ENCODE measurements at places on chromosomes 3 and 15. TPM values are rescaled to one million over a fixed set of nuclear protein-coding genes. Genes with fewer than 3 reads are reported as not detected.
A peak's percentile ranks its signal among the peaks of the same experiment; 100 is the strongest.

GRCh38 chr3:160112481-160112880 lies 112.7 kb upstream of the C3orf80 start:
- peaks cover 4% of the 10 kb centered on the region for H3K27me3 ChIP-seq
- no peak overlapping the region for H3K4me3 ChIP-seq
- no peaks in the 10 kb centered on the region for H3K4me1 ChIP-seq
- no peak for DNase-seq
- H3K27ac ChIP-seq: no peak overlapping the region
- H3K36me3 ChIP-seq: no peaks in the 10 kb centered on the region

The HIGD2B gene
- total RNA-seq: 0.26 TPM

The PRSS50 gene
- total RNA-seq: not detected

DNA sequence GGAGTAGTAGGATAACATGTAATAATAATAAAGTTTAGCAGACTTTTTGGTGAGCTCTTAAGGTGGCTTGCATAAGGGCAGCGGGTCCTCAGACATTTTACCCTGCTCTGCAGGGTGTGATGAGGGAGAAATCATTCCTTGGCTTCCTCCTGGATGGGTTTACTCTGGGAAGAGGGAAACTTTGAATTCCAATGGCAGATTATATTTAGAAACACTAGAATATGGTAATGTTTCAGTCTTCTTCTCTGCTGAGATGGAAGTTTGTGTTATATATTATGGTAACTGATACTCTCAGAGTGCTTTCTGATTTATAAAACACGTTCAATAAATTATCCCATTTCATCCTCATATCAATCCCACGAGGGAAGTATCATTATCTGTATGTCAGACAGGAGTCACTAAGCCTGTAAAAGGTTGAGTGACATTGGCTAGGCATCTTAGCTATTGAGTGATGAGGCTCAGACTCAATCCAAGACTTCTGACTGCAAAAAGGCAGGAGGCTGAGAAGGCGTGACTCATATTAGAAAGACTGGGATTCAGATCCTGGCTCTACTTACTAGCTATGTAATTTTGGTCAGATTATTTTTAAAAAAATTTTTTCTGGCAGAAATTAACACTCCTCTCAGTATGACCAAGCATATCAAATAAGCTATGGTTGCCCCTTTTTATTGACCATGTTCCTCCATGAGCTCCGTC lies 19.3 kb downstream of the PDIA5 start:
- H3K27ac ChIP-seq: no peak overlapping the region

GRCh38 chr3:27789420-27789819 lies 67.3 kb upstream of the EOMES start:
- peaks cover 6% of the 10 kb centered on the region for H3K4me1 ChIP-seq
- peaks cover 16% of the 10 kb centered on the region for H3K27me3 ChIP-seq
- H3K27ac ChIP-seq: no peak overlapping the region
- no peak for DNase-seq

GRCh38 chr15:92142242-92143232 lies 251.1 kb upstream of the ST8SIA2 start:
- no peaks in the 10 kb centered on the region for H3K36me3 ChIP-seq
- H3K4me3 ChIP-seq: no peak overlapping the region
- no peaks in the 10 kb centered on the region for H3K27me3 ChIP-seq
- H3K4me1 ChIP-seq: no peaks in the 10 kb centered on the region
- H3K27ac ChIP-seq: no peak overlapping the region

GRCh38 chr3:148625991-148626390 lies 71.7 kb upstream of the AGTR1 start:
- no peak for DNase-seq
- no peaks in the 10 kb centered on the region for H3K27me3 ChIP-seq
- no peak overlapping the region for H3K4me3 ChIP-seq
- H3K27ac ChIP-seq: no peak overlapping the region
- H3K4me1 ChIP-seq: no peaks in the 10 kb centered on the region
- H3K36me3 ChIP-seq: no peaks in the 10 kb centered on the region

DNA sequence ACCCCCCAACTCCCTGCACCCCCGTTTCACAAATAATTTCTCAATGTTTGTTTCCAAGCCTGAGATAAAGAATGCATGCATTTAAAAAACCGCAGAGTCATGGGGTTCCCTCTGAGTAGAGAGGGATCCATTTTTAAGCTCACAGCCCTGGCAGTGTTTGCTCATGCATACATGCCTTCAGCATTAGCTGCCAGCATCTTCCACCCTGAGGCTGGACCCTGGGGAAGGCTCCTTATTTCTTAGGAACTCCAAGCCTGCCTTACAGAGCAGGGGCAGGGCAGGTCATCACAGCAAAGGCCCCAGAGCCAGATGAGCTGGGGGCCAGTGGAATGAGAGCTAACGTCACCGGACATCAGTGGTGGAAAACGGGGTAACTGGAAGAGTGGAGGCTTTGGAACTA lies 31.3 kb downstream of the TLE3 start:
- H3K27ac ChIP-seq: no peak overlapping the region
- no peak overlapping the region for H3K4me3 ChIP-seq
- peaks cover 18% of the 10 kb centered on the region for H3K36me3 ChIP-seq

- H3K4me3 ChIP-seq: peak within 1 kb of the TSS; percentile 76
- DNase-seq: peak; percentile 69
- H3K27ac ChIP-seq: no peak within 1 kb of the TSS
- H3K36me3 ChIP-seq: no peaks in the 10 kb centered on the region
- H3K27me3 ChIP-seq: peaks cover 48% of the 10 kb centered on the region
- peaks cover 8% of the 10 kb centered on the region for H3K4me1 ChIP-seq
Measured at GRCh38 chr3:134794950-134795745, at the start of gene EPHB1. Gene EPHB1, plus strand, starts transcription at chr3:134795260.

DNA sequence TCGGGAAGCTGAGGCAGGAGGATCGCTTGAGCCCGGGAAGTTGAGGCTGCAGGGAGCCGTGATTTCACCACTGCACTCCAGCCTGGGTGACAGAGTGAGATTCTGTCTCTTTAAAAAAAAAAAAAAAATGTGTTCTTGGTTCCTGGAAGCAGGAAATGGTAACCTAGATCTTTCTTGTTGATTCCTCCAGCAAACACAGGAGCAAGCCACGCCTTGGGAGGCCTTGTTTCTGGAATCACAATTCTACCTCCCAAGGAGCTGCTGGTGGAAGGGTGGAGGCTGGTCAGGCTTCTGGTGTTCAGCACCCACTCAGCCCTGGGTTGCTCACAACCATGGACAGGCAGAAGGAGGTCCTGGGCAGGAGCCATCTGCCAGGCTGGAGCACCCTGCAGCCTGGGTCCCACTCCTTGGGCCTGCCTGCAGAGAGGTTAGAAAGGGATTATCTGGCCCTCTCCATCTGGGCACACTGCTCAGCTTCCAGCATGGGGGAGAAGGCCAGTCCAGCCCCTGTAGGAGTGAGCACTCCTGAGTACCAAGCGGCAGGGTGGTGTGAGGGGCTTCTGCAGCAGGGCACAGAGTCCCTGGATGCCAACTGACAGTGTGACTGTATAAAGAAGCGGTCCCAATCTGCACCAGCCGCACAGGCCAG lies 65.6 kb downstream of the ABTB1 start:
- DNase-seq: no peak
- H3K36me3 ChIP-seq: no peaks in the 10 kb centered on the region
- no peak overlapping the region for H3K27ac ChIP-seq
- H3K27me3 ChIP-seq: peaks cover 4% of the 10 kb centered on the region

The FETUB gene
- not detected for total RNA-seq

- H3K4me1 ChIP-seq: peaks cover 6% of the 10 kb centered on the region
- peaks cover 37% of the 10 kb centered on the region for H3K27me3 ChIP-seq
- peak overlapping the region; percentile 60 for H3K4me3 ChIP-seq
- DNase-seq: no peak
- peaks cover 21% of the 10 kb centered on the region for H3K36me3 ChIP-seq
Measured at GRCh38 chr3:42905740-42906069, 237 bp upstream of the ZNF662 start.

- H3K4me1 ChIP-seq: peaks cover 9% of the 10 kb centered on the region
- DNase-seq: no peak
- peak overlapping the region; percentile 20 for H3K4me3 ChIP-seq
- no peak overlapping the region for H3K27ac ChIP-seq
- H3K36me3 ChIP-seq: no peaks in the 10 kb centered on the region
Measured at GRCh38 chr3:141331377-141332318, 36.7 kb upstream of the ZBTB38 start.

DNA sequence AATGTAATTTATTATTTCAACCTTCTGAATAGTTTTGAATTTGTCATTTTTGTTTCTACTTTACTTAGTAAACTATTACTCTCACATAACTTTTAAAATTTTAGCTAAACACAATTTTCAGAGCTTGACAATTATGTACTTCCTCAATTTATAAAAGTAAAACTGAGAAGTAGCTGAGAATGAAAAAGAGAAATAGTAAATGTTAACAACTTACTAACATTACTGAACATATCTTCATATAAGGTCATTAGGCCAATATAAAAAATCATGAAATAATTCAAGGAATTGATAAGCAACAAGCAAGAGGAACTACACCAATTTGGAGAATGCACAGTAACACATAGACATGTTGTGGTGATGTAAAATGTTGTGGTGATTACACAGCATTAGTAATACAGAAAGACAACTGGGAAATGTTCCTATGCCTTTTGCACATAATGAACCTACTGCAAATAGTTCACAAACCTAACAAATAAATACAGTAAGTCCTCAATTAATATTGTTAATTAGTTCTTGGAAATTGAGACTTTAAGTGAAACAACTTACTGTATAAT lies 137.9 kb downstream of the CBLB start:
- peak overlapping the region; percentile 19 for H3K27ac ChIP-seq
- H3K4me1 ChIP-seq: peaks cover 19% of the 10 kb centered on the region
- DNase-seq: no peak
- H3K4me3 ChIP-seq: no peak overlapping the region
- no peaks in the 10 kb centered on the region for H3K27me3 ChIP-seq

- no peak overlapping the region for H3K27ac ChIP-seq
- no peaks in the 10 kb centered on the region for H3K36me3 ChIP-seq
- no peak for DNase-seq
- peaks cover 10% of the 10 kb centered on the region for H3K27me3 ChIP-seq
- H3K4me1 ChIP-seq: peaks cover 22% of the 10 kb centered on the region
Measured at GRCh38 chr15:74821091-74821789, 5.2 kb upstream of the CPLX3 start.

DNA sequence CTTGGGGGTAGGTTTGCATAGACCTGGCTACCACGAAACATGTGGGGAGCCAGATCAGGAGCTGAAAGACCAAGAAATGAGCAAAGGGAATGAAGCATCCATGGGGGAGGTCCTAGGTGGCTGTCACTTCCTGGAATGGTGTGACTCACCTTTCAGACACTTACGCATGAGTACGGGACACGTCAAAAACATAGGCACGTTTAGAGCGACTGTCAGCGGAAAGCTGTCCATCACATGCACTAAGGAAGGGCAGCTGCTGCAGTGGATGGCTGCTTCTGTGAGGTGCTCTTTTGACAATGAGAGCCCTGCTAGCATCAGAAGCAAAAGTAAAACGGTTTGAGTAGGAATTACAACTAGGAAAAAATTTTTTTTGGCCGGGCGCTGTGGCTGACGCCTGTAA lies 244.6 kb upstream of the CCDC54 start:
- no peaks in the 10 kb centered on the region for H3K4me1 ChIP-seq
- H3K4me3 ChIP-seq: no peak overlapping the region
- no peaks in the 10 kb centered on the region for H3K36me3 ChIP-seq
- H3K27ac ChIP-seq: no peak overlapping the region

GRCh38 chr3:171849617-171850319 lies 6.6 kb downstream of the TMEM212 start:
- H3K27ac ChIP-seq: no peak overlapping the region
- no peaks in the 10 kb centered on the region for H3K4me1 ChIP-seq
- H3K27me3 ChIP-seq: peaks cover 17% of the 10 kb centered on the region
- H3K4me3 ChIP-seq: no peak overlapping the region

DNA sequence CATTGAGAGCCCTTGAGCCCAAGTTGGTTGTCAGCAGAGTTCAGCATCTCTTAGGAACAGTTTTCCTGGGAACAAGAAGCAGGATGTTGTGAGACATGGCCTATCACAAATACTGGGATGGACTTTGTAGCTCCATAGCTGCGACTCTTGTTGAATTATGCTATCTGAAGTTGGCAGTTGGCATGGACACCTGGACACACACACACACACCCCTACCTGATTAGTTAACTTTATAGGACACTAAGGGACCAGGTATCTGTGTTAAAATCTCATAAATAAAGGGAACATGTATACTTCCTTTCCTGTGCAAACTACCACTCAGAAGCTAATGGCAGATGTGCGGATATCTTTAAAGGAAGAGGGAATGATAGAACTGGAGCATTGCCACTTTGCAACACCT lies 10.2 kb upstream of the CHRNA7 start:
- H3K4me1 ChIP-seq: no peaks in the 10 kb centered on the region
- H3K4me3 ChIP-seq: no peak overlapping the region
- DNase-seq: no peak
- peaks cover 48% of the 10 kb centered on the region for H3K27me3 ChIP-seq
- no peaks in the 10 kb centered on the region for H3K36me3 ChIP-seq
- H3K27ac ChIP-seq: no peak overlapping the region

- H3K4me1 ChIP-seq: no peaks in the 10 kb centered on the region
- H3K4me3 ChIP-seq: no peak overlapping the region
- no peak for DNase-seq
Measured at GRCh38 chr3:196525141-196525540, 10.0 kb upstream of the SMCO1 start.

DNA sequence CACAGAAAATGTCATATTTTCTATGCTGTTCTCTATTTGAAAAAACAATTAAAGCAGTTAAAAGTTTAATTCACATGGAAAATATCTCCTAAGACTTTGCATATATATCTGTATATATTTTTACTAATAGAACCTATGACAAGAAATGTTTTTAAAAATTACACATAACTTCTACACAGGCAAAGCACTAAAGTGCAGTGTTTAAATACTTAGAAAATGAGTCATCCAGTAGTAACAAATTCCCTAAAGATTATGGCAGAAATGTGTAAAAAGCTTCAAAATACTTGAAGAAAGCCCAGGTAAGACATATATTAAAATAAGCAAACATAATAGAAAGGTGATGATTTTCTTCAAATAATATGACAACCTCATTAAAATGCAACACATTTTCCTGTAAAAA lies 236.6 kb downstream of the TBC1D5 start:
- H3K27ac ChIP-seq: no peak overlapping the region
- no peaks in the 10 kb centered on the region for H3K36me3 ChIP-seq
- no peaks in the 10 kb centered on the region for H3K4me1 ChIP-seq
- no peak for DNase-seq
- no peak overlapping the region for H3K4me3 ChIP-seq
- no peaks in the 10 kb centered on the region for H3K27me3 ChIP-seq

The STRA6 gene
- not detected for total RNA-seq

The GASK1A gene
- 0.29 TPM for total RNA-seq

The VIPR1 gene
- 0.69 TPM for total RNA-seq

The IQSEC1 gene
- 93.7 TPM for total RNA-seq

The CFAP100 gene
- not detected for total RNA-seq

The LAMB2 gene
- not detected for total RNA-seq

Data from natural killer cell treated with Interleukin-12 subunit alpha and Interleukin-12 subunit beta and Interleukin-15 and Interleukin-18, amount 100 ng/mL, for 72 hours (primary cell).